ENCODE measurements at places on chromosomes 11 and 22.

- DNase-seq, result peak; percentile 59
Measured at GRCh38 chr11:47355283-47356128, 3.0 kb upstream of the MYBPC3 start.

GRCh38 chr11:128628325-128628673 is 40.9 kb upstream of the ETS1 start:
- DNase-seq, result no peak

GRCh38 chr22:30027169-30027568 is 53.1 kb upstream of the HORMAD2 start:
- no peak for DNase-seq

- no peak for DNase-seq
Measured at GRCh38 chr11:32184041-32184722, 93.3 kb downstream of the RCN1 start.

DNA sequence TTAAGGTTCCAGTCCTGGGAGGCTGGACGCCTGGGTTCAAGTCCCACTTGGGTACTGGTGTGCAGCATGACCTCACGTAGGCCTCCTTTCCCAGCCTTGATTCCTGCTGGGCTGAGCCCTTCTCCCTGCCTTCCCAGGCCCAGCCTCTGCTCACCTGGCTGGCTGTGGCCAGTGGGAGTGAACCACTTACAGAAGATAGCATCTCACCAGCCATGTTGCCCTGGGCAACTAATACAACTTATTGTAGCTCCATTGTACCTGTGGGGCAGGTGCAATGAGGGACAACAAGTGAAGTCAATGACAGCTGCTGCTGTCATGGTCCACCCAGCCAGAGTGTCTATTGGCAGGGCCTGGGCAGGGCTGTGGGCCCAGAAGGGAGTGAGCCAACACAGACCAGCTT is 48.4 kb upstream of the MPEG1 start:
- DNase-seq, result peak; percentile 83

DNA sequence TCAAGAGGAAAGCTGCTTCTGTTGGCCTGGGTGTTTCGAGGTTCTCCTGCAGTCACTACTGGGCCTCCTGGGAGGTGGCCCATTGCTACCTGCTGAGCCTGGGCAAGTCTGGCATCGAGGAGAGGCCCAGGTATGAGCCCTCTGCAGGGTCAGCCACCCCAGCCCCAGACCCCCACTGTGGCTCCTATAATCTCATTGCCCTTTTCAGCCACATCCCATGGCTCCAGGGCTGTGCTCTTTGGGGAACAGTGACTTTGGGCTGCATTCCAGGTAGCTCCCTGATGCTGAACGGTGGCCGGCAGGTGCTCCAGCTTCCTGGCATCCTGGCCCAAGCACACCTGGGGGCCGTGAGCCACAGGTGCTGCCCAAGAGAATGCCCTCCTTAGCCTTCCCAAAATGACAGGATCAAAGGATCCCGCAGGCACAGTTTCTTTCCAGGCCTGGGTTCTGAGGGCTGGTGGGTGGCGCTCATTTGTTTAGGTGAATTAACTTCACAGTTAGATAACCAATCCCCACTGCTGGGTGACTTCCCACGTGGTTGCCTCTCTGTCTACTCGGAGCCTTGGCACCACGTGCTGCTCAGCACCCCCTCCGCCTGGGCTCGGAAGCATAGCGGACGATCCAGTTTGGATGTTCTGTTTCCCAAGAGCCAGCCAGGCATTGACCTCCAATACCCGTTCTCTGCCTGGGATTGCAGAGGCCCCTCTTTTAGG is 97.4 kb downstream of the BCR start:
- no peak for DNase-seq

- no peak for DNase-seq
Measured at GRCh38 chr22:34620832-34621231, 445.1 kb upstream of the ISX start.

GRCh38 chr11:75189911-75190310 is 39.0 kb downstream of the SLCO2B1 start:
- no peak for DNase-seq

DNA sequence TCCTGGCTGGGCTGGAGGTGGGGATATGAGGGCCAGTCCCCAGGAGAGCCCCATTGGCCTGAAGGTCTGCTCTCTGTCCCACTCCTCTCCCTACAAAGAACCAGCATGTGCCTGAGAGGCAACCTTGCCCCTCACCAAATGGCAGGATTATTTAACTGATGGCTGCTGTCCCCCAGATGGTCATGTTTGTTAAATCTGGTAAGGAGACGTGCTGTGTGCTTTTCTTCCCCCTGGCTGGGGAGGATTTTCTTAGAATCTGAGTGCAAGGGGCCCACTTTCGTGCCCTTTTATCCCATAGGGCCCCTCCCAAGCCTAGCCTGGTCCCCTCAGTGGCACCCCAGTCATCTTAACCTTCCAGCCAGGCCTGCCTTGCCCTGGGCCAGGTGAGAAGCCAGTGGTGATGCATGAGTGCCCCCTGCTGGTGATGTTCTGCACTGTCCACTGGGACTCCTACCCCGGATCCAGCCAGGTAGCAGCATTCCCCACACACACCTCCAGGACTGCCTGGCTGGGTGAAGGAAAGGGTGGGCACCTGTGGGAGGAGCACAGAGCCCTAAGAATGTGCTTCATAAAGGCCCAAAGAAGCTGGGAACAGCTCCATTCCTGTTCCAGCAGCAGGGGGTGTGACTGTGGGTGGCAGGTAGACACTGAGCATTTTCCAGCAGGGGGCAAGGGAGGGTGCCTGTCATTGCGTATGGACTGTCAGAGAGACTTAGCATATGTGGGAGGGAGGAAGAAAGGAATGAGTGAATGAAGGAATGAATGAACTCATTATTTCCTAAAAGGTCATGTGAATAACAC is 28.9 kb downstream of the MFNG start:
- DNase-seq, result no peak

GRCh38 chr11:57301711-57302423 is 22.9 kb downstream of the TNKS1BP1 start:
- DNase-seq, result no peak

- no peak for DNase-seq
Measured at GRCh38 chr22:50236731-50237409, 8.0 kb downstream of the TUBGCP6 start.

GRCh38 chr22:45997077-45997776 is 20.3 kb upstream of the WNT7B start:
- peak; percentile 64 for DNase-seq

DNA sequence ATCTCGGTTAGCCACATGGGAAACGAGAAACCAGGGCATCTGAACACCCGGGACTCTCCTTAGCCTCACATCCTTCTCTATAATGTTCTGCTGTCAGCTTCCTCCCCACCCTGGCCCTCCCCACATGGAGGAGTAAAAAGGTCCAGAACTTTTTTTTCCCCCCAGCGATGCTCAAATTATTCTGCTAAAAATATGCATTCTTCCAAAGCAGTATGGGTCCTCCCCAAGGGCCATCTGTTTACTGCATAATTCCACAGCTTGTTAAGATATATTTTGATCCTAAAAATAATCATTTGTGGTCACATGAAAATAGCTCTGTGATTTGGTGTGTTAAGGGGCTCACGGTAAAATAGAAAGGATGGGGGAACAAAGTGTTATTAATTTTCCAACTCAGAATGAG is 281.5 kb upstream of the NARS2 start:
- no peak for DNase-seq

DNA sequence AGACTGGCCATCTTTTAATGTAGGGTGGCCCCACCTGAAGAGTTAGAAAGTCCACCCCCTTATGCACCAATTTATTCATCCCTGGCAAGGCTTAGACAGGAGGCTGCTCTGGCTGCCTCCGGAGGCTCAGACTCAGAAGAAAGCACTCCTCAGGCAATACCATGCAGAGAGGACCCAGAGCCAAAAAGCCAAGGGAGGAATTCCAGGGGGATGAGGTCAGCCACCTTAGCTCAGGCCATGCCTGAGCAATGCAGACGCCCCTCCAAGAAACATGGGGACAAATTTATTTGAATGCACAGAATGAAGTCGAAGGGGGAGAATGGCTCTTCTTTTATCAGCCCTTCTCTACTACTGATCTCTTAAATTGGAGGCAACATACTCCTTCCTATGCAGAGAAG is 39.7 kb upstream of the GLYAT start:
- DNase-seq, result no peak

GRCh38 chr11:27916541-27917100 is 191.3 kb downstream of the KIF18A start:
- no peak for DNase-seq

GRCh38 chr11:61532134-61533038 is 23.8 kb downstream of the LRRC10B start:
- peak; percentile 45 for DNase-seq

DNA sequence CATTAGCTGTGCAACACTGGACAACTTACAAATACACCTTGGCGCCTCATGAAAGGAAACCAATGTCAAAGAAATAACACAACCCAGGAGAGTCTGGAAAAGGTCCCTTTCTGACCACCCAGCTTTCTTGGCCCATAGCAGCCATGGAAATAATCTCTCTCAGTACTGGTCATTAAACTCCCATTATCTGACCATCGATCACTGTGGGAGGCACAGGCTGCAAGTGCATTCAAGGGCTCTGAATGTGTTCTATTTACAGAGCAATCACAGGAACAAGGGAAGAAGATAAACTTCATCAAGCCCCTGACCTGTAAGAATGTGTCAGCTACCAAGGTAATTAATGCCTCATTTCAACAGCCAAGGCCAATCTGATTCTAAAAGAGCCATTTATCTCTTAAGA is 40.1 kb downstream of the CTSC start:
- DNase-seq, result no peak

GRCh38 chr11:48063424-48063978 is 83.1 kb downstream of the PTPRJ start:
- DNase-seq, result no peak

GRCh38 chr11:123246749-123247495 is 51.9 kb upstream of the CLMP start:
- DNase-seq, result peak; percentile 38

GRCh38 chr11:94449437-94449836 is 44.2 kb downstream of the MRE11 start:
- DNase-seq, result peak; percentile 70

DNA sequence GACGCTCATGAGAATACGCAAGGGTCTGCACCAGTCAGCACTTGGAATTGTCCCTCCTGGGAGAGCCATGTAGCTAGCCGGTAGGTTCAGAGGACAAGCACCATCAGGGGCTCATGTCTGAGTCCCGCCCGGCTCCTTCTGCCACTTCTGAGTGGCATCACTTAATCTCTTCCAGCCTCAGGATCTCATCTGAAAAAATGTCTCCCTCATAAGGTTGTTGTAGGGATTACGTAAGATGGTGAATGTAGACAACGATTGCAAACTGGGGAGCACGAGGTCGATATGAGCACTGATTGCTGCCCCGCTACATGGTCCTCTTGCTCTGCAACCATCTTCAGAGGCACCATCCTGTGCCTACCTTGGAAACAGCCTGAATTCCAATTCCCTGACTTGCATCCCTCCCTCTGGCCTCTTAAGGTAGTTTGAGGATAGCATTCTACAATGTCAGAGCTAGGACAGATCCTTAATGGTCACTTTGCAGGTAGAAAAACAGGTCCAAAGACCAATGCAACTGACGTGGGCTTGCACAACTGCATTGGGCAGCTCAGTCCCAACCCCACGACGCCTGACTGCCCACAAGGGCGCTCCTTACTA is 115.8 kb upstream of the TMEM45B start:
- no peak for DNase-seq

DNA sequence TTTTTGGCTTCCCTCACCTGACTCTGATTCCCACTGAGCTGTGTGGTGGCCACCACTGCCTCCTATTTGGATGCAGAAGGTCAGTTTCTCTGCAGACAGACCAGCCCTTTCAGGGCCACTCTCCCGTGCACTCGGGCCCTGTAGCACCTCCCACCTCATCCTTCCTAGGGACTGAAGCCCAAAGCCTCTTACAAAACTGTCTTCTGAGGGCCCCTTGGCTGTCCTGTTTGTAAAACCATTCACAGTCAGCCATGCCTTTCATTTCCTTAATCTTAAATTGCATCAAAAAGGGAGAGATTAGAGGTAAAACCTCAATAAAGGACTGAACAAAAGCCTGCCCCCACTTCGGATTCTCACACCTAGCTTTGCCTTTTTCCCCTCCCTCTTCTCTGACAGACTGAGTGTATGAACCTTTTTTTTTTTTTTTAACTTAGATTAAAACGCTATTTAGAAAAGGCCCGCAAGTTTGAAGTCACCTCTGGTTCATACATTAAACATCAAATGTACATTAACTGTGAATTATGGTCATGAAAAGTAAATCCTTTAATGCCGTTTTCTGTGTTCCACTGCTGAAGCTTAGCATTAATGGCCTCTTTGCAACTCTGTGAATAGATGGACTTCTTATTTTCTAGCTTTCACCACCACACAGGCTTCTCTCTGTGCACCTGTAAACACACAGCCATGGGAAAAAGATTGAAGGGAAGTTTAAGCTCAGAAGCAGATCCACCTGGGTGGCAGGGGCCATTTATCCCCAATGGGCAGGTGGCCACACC is 247.2 kb upstream of the CADM1 start:
- no peak for DNase-seq

GRCh38 chr11:93166862-93167261 is 30.9 kb downstream of the SLC36A4 start:
- no peak for DNase-seq

GRCh38 chr11:109304159-109304558 is 117.8 kb upstream of the C11orf87 start:
- DNase-seq, result no peak

DNA sequence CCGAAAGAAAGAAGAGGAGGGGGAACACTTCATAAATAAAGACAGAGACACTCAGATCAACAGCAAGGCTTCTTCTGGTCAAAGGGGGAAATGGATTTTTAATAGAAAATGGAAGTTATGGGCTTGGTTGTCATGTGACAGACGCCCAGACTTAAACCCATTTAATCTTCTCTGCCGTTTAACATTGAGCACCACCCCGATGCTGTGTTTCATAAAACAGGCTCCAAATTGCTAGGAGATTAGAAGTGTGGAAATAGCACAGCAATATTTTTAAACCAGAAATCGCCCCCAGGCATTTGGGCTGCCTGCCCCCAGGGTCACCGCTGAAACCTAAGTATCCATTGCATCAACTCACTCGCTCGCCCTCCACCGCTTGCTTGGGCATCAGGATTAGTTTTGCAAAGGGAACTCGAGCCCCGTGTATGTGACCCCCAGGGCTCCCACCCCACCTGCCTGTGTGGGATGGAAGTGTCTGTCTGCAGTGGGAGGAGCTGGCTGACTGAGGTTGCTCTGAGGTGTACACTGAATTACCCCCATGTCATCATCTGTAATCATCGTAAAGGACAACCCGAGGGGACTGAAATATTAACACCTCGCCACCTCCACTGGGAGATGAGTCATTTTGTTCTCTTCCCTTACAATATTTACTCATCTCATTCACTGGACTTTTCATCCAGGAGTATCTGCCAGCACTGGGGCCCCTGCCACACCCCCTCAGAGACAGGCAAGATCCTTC is 10.7 kb downstream of the DSCAML1 start:
- peak; percentile 19 for DNase-seq

GRCh38 chr11:10565493-10565892 is 3.0 kb downstream of the LYVE1 start:
- no peak for DNase-seq

- no peak for DNase-seq
Measured at GRCh38 chr22:25451480-25452114, 112.9 kb upstream of the GRK3 start.
